ENCODE measurements at places on chromosomes 16 and 17.

DNA sequence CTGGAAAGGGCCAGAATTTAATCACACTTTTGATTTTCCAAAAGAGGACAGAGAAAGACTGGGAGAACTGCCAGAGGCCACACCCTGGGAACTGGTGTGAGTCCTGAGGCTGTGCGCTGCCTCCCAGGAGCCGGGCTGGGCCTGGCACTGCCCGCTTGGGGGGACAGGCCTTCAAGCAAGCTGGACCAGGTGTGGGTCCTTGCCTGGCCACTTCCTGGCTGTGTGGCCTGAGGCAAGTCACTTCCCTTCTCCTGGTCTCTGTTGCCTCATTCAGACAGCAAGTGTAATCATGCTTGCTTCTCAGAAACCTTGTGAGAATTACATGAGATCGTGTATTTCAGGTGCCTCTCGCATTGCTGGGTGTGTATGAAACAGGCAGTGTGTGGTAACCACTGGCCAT, 143.0 kb downstream of the SNX29 start:
- DNase-seq, result no peak

DNA sequence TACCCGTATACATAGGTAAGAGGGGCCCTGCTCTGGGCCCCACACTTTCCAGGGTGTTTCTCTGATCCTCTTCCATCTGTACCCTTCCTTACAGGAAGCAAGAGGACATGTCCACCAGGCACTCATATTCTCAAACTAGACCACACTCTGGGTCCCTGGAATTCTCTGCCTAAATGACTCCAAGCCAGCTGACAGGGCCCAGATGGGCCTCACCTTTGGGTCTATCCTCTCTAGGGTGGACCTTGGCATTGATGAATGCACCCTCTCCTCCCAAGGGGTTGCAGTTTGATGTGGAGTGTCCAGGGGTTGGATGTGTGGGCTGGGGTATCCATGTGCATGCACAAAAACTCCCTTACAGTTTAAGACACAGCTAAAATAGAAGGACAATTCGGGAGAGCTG, 95.8 kb downstream of the ASIC2 start:
- no peak for DNase-seq

- no peak for DNase-seq
Measured at GRCh38 chr16:56481468-56482122, 30.2 kb downstream of the OGFOD1 start.

GRCh38 chr17:64174686-64175456, 44.9 kb upstream of the ERN1 start:
- no peak for DNase-seq

DNA sequence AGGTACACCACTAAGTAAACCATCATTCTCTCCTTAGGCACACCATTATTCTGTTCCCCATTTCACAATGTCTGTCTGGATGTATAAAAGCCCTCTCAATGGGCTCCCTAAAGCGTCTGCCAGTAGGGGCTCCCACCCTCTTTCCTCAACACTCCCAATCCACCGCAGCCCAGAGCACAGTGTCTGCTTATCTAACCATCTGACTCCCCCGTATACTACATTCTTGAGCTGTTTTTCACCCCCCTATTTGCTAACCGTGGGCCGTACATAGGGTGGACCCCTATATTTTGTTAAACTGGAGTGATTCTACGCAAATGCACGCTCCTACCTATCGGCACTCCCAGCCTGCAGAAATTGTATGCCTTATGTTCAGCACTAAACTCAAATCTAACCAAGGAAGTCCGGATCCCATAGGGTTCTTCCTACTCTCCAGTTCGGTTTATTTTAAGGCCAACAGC, 685 bp upstream of the PSMD3 start:
- peak; percentile 22 for DNase-seq

DNA sequence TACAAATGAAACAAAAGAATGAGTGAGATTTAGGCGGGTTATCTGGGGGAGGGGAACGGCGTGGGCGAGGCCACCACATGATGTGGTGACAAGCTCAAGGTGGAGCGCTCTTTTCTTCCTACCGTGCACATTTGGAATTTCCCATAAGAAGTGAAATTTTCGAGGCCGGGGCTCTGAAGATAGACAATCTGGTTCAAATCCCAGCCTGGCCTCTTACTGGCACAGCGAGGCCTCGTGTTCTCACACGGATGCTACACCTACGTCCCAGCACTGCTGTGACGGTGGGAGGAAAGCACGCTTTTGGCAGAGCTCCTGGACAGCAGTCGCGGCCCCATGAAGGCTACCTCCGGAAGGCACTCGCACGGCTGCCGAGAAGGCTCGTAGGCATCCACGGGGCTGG, 25.2 kb downstream of the ZDHHC7 start:
- no peak for DNase-seq

GRCh38 chr16:64356267-64356666, 765.6 kb downstream of the CDH11 start:
- DNase-seq, result peak; percentile 82

DNA sequence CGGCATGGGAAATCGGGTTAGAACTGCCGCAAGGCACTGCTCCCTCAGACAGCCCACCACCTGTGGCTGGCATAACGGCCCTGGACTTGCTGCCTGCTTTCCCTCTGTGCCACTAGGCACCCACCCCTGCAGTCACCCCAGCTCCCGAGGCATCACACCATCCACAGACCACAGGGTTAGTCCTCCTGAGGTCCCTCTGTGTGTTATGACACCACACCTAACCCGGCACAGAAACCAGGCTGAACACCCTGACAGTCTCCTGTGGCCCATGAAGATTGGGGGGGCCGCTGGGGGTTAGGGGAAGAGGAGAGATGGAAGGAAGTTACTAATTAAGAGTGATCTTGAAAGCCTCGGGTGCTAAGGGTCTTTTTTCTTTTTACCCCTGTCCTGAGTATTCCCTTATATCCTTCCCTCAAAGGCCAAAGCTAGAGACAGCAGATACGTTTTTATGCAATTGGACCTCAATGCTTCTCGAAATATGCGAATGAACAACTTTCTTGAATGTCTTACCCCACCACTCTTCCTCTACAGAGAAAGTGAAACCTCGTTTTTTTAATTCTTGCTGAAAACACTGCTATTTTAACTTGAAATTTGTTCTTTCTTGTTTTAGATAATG, 7.0 kb downstream of the CYTH1 start:
- DNase-seq, result no peak

DNA sequence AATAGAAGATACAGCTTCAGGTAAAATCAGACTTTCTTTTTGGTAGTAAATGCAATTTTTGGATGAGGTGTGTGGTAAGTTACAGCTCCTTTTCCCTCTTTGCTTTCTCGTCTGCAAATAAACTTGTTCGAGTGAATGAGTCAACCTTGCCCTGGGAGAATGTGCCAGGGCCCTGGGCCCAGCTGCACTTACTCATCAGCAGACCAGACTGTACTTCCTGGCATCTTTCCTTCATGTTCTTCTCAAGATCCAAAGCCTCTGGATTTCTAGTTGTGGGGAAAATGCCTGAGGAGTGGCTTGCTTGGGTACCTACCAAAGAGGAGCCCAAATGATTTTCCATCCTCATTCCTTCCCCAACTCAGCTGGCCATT, 5.4 kb upstream of the G6PC1 start:
- no peak for DNase-seq

DNA sequence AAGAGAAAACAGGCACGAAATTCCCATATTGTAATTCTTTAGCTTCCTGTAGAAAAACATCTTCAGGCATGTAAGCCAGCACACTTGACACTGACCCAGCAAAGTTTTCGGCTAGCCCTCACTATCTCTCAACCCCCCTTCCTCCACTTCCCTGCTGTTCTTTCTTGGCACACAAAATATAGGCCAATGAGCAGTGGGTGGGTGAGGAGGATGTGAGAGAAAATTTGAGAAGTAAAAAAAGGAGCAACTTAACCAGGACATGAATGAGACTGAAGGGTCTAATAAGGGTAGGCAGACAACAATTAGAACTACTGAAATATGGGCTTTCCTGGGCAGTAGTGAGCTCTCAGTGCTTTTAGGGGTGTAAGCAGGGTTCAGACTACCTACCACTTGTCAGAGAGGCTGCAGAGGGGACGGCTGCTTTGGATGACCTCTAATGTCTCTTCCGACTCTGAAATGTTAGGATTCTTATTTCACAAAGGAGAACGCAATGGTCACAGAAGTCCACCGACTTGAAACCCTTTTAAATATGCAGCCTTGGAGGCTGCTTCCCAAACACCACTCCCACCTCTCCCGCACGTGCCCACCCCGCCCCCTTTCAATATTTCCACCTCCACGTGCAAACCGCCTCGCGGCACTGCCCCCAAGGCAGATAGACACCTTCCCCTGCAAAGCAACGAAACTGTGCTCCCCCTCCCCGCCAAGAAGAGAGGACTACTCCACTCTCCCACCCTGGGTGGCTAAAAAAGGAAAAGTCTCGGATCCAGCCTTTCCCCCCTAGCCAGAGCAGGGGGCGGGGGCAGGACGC, 889 bp downstream of the MBTD1 start:
- DNase-seq, result no peak

DNA sequence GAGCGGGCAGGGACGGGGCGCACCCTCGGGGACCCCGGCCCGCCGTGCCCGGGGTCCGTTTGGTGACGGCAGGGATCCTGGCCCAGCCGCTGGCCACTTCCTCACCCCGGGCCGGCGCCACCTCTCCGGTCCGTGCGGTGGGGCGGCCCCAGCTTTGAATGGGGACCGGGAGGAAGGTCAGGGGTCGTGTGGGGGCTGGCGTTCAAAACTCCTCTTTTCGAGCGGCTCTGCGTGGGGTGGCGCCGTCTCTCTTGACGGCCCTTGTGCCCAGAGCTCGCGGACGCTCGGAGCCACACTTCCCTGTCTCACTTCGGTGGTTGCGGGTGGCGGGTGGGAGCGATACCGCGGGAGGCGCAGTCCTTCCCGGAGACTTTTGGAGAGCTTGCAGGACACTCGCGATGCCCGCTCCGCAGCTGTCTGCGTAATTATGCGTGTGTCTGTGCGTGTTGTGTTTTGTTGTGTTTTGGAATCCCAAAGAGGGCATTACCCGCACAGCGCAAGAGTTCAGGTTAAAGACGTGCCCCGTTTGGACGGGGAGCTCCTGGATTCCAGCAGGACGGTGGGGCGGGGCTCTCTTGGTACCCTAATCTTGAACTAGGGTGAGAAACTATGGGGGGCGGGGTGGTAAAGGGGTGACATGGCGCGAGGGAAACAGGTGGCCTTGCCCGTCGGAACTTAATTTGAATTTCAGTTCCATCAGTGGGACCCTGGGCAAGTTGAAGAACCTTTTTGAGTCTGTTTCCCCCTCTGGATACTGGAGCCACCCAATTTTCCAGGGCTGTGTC, 637 bp downstream of the PLCG2 start:
- no peak for DNase-seq

DNA sequence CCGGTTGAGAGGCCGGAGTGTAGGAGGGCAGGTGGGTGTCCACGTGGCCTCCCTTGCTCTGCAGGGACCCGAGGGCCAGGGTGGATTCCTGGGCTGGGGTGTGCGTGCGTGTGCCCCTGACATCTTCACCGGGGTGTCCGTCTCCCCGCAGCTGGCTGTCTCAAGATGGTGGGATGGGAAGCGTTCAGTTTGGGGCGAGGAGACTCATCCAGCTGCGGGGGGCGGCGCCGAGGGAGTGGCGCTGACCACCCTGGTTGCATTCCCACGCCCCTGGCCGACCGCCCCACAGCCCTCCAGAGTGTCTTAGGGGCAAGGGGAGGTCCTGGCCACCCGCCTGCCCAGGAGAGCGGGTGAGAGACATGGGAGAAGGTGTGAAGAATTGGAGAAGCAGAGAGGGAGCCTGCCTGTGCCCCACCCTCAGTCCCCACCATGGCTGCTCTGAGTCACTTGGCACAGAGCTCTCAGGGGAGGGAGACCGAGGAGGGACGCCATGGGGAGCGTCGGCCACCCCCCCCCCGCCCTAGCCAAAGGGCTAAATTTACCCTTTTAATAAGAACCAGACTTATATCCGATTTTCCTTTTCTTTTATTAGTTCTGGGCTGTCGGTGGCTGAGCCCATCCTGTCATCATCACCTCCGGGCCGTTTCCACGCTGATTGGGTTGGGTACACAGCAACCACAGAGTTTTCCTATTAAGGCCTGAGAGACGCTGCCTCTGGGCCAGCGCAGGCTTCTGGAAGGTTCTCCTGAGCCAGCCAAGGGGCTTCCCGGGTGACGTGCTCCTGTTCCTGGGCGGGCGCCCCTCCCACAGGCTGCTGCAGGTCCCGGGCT, 22.0 kb downstream of the BAHCC1 start:
- DNase-seq, result no peak

Measured in SK-N-MC (cell line).